Cortex of kidney (tissue), 1 donor: ENCODE measurements at places on chromosomes 11 and 22.

DNA sequence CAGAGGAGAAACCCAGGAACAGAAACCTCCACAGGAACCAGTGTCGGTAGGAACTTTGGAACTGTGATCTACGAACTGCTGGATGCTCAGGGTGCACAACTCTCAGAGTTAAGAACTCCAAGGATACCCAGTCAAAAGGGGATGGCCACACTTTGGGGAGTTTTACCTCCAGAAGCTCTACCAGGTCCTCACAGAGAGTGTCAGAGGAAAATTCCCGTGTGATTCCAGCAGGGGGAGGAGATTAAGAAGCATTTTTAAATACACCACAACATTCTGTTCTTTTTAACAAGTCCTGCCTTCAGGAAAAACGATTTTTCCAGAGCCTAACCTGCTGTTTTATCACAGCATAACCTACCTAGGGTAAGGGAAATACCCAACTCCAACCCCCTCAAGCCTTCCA lies 104.0 kb downstream of the SOX6 start:
- no peak for DNase-seq

DNA sequence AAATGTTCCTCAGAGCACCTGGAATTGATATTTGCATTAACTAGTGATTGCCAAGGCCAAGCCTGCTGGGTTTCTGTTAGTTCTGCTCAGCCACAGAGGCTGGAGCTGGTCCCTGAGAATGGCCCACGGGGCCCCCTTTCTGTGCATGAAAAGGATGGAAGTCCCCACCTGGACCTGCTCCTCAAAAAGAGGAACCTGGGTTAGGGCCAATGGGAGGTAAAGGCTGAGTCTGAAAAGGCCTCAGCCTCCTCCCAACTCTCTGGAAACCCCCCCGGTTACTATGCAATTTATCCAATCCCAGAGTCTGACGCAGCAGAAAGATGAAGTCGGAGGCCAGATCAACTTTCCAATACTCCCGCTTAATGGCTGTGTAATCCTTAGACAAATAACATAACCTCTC lies 6.8 kb upstream of the CREB3L1 start:
- no peak for DNase-seq

GRCh38 chr11:45368697-45369096 lies 82.6 kb upstream of the SYT13 start:
- DNase-seq, result no peak

GRCh38 chr11:132451942-132452601 lies 1080.2 kb downstream of the OPCML start:
- no peak for DNase-seq

GRCh38 chr11:34509336-34509876 lies 4.2 kb downstream of the ELF5 start:
- DNase-seq, result no peak

DNA sequence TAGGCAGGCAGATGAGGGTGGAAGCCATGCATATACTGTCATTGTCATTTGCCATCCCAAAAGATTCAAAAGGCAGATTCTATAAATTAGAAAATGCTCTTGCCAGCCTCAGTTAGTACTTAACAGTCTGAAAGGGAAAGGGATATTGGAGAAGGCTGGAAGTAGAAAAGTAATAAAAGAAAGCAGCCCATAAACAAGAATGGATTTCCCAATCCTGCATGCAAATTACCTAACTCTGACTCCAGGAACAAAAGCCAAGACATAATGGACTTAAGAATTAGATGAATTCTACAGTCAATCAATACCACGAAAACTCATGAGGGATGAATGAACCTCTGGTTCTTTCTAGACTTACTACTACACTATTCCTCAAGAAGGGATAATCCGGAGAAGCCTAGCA lies 5.9 kb downstream of the PAK1 start:
- DNase-seq, result no peak

DNA sequence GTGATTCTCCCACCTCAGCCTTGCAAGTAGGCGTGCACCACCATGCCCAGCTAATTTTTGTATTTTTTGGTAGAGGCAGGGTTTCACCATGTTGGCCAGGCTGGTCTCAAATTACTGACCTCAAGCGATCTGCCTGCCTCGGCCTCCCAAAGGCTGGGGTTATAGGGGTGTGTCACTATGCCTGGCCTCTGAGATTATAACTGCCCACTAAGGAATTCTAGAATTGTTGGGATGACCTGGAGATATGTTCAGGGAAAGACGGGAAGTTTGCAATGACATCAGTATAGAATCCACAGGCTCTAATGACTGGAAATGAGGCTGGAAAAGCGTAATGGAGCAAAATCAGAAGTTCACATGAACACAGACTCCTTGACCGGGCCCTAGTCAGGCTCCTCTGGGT lies 62.2 kb downstream of the CLMP start:
- no peak for DNase-seq

GRCh38 chr11:18615628-18616392 lies 16.2 kb downstream of the MISFA start:
- no peak for DNase-seq

- no peak for DNase-seq
Measured at GRCh38 chr11:113570906-113571305, 95.7 kb upstream of the DRD2 start.

DNA sequence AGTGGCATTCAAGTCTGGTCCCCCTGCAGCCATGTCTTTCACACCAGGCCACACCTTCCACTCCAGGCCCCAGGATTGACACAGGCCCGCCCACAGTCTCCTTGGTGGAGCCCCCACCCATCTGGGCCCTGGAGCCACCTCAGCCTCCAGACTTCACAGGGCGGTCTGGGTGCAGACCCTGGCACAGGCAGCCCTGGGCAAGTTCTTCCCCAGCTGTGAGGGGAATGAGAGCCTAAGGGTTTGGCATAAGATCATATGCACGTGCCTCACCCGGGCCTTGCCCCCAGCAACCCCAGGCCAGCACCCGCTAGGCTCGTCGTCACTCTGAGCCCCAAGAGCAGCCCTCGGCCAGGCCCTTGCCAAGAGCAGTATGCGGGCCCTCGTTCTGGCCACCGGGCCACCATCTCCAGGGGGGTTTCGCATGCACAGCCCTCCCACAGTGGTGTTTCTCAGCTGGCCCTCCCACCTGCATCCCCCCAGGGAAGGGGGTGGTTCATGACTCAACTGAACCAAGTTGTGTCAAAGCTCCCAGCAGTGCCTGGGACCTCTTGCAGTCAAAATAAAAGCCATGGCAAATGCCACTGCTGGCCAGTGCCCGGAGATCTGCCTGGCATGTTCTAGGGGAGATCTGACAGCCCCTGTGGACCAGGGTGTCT lies 70.4 kb upstream of the KCNQ1OT1 start:
- no peak for DNase-seq

DNA sequence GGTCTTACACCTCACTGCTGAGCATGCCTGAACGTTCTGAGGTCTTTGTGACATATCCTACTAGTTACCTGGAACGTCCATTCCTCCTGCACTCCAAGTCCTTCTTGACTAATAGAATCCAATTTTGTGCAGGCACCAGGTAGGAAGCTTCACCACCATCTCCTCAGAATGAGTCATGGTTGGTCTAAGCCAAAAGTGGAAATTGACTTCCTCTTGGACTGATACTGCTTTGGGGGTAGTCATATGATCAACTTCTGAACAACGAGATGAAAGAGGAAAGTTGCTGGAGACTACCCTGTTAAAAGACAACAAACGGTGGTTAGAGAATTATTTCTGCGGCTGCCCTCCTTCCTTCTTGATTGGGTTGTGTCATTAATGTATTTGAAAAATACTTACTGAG lies 374.2 kb upstream of the LARGE1 start:
- DNase-seq, result no peak

DNA sequence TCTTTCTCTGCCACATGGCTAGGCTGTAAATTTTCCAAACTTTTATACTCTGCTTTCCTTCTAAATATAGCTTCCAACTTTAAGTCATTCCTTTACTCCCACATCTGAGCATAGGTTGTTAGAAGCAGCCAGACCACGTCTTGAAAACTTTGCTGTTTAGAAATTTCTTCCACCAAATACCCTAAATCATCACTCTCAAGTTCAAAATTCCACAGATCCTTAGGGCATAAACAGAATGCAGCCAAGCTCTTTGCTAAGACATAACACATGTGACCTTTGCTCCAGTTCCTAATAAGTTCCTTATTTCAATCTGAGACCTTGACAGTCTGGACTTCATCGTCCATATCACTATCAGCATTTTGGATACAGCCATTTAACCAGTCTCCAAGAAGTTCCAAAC lies 749.9 kb downstream of the METTL15 start:
- no peak for DNase-seq

DNA sequence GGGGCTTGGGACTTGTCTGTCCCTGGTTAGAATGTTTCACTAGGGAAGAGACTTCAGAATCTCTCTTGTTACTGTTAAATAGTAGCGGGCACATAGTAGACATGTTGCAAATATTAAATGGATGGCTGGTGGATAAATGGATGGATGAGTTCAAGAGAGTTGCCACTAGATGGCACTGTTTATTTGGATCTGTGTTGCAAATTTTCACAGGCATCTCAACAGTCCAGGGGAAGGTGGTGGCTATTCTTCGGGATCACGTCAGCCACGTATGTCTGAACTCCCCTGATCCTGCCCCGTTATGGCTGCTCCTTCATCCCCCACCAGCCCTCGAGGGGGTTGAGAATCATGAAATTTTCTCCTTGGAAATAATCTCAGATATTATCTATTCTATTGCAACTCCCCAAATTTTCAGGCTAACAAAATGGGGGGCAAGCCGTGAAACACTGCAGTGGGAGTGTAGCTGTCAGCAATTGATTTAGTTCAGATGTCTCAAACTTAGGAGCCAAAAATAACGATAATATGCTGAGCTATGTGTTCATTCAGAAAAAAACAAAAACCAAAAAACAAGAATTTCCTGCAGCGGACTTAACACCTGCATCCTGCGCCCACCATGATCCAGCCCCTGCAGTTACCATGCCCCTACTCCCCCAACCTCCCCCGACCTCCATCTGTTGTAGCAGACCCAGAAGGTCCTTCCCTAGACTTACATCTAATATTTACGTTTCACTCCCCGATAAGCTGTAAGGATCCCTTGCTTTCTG lies 29.1 kb upstream of the BIRC3 start:
- no peak for DNase-seq

DNA sequence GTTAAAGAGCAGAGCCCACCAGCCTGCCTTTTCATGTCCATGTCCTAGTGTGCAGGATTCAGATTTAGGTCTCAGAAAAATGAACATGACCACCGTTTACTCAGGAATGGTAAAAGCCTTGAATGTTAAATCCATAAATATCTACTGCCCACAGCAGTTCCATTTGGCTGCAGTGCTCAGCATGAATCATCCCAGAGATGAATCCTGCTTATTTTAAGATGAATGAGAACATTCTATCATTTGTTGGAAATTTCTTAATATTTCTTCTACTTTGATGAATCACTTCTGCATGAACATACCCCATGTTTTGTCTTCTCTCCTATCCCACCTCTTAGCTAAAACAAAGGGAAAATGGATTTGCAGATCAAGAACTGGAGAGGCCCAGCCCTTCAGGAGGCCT lies 47.5 kb upstream of the AQP11 start:
- no peak for DNase-seq

DNA sequence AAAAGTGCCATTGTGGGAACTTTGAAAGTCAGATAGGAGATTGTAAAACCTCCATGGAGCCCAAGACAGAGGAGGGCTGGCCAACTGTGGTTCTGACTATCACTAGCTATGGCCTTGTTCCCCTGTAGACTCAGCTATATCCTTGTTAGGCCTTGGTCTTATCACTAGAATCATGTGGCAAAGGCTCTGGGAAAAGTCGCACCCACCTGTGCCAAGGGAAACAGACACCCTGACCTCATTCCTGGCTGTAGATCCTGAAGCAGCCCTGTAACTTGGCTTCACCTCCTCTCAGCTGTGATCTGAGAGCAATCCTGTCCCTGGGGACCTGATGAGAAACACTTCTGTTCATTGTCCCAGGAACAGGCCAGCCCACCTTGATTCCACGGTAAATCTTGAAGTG lies 566.2 kb downstream of the TMEM135 start:
- DNase-seq, result no peak

- no peak for DNase-seq
Measured at GRCh38 chr11:76153571-76153923, 52.8 kb downstream of the WNT11 start.

DNA sequence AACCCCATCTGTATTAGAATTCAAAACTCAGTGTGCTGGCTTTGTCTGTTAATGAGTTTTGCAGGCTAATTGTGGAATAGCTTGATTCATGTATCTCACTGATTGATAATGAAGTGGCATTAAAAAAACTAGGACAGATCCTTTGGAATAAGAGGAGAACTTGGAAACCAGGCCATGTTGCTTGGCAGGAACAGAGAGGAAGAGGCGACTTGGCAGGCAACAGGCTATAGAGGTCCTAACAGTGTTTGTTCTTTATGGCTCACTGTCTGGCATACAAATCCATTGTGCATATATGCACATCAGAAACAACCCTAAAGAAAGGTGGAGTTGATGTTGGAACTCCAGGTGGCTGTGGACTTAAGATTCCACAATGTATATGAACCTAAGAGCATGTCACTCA lies 17.4 kb upstream of the OR9I1 start:
- DNase-seq, result no peak

DNA sequence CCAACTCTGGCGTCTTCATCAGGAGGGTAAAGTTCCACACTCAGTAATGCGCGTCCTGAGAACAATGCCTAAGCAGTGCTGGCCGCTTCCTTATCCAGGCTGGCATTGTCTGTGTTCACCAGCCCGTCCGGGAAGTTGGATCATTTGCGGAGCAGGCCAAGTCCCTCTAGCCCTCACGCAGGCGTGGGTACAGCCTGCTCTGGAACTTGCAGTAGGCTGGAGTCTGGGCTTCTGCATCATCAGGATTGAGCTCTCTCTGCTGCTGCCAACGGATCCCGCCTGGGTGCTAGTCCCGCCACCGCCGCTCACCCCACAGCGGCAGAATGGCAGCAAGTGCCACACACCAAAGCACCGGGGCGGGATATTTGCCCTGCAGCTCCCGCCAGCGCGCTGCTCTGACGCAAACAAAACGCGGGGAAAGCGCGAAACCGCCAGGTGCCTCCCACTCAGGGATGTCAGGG lies 29.0 kb downstream of the GLYATL1 start:
- DNase-seq, result no peak

DNA sequence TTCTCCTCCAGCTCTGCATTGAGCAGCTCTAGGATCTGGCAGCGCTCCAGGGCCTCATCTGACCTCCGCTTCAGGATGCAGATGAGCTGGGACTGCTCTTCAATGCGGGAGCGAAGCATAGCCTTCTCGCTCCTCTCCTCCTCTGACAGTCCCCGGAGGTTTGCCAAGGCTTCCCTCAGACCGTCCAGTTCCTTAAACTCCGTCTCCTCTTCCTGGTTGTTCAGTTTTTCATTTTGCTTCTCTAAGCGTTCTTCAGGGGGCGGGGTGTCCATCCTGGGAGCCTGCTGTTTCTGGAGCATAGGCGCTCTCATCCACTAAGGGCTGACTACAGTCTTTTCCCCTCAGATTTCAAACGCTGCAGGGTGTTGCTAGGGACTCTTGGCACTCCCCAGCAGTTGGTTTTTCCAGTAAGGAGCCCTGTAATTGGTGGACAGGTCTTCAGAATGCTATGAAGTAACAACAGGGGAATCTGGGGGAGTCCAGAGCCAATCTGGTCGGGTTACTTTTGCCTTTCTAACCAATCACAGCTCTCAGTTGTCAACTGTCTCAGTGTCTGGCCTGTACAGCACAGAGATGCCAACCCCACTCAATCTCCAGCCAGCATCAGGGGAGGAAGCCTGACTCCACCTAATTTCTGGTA lies at the start of gene CCDC89:
CCDC89 (minus strand) TSS at position 376 of the 640 bp plus-strand sequence; CDS start at position 311, 65 bp downstream.
- no peak for DNase-seq
